ENCODE measurements at places on chromosomes 12 and 14.

DNA sequence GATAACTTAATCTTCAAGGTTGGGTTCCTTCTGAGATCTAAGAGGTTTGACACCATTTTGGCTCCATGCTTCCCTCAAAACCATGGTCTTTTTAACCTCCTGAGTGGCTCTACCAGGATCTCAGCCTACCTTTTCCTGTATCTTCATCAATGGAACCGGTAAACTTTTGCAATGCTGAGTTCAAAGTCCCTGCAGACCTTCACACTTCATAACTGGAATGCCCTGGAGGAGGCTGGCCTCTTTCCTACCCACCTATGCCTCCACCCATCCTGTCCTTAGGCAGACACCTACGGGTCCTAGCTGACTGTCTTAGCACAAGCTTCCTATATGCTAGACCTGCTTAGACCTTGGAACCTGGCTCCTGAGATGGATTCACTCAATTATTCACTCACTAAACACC, 89.5 kb upstream of the EEA1 start:
- DNase-seq = no peak

DNA sequence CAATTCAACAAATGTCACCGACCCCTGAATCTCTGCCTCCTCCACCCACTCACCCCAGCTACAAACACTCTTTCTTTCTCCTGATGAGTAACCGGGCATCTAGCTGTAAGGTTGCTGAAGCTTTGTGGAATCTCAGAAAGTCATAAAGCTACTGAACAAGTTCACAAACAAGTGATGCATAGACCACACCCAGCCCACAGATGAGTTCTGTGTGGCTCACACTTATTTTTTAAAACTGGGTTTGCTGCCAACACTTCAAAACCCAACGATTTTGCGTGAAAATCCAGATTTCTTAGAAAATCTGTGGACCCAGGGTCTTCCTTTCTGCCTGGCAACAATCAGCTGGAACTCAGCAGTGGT, 96.1 kb downstream of the APAF1 start:
- DNase-seq = no peak

- DNase-seq = no peak
Observed at GRCh38 chr12:51103977-51104376, 20.6 kb upstream of the CSRNP2 start.

DNA sequence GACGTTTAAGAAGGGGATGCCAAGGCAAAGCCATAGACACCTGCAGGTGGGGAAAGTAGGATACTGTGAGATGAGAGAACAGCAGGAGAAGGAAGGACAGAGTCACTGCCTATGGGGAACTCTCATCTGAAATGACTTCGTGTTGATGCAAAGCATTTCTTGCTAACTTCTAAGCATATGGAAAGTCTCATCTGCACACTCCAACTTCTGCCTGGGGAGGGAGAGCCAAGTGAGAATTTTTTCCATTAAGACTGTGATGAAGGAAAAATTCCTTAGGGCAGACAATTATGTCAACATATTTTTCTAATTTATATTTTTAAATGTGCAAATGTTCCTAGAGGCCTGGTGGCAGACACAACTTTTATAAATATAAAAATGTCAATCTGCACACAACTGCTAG, 115.3 kb downstream of the IPO8 start:
- DNase-seq = no peak

GRCh38 chr14:26330982-26331381, 266.9 kb downstream of the NOVA1 start:
- no peak for DNase-seq

DNA sequence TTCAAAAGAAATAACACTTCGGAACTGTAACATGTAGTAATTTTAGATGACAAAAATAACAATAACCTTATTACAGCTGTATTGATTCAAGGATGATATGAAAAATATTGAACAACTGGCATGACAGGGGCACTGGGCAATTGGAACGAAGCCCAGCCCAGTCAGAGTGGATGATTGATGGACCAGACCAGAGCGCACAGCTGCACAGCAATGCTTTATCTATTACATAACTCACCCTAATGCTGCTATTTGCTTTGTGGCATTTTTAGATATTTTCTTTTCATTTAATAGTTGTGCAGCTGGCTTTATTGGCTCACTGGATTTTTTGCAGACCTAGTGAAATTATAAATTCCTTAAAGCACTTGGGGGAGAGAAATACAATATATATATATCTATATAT, 26.9 kb upstream of the FERMT2 start:
- DNase-seq = no peak

GRCh38 chr12:12890543-12891079, 751 bp upstream of the GPRC5A start:
- no peak for DNase-seq

All from suppressor macrophage treated with lipopolysaccharide for 4 hours (primary cell).